A172 (cell line): ENCODE measurements at places on chromosomes 16 and 17.

GRCh38 chr17:7846765-7847661 is 7.9 kb upstream of the TMEM88 start:
- DNase-seq = no peak

DNA sequence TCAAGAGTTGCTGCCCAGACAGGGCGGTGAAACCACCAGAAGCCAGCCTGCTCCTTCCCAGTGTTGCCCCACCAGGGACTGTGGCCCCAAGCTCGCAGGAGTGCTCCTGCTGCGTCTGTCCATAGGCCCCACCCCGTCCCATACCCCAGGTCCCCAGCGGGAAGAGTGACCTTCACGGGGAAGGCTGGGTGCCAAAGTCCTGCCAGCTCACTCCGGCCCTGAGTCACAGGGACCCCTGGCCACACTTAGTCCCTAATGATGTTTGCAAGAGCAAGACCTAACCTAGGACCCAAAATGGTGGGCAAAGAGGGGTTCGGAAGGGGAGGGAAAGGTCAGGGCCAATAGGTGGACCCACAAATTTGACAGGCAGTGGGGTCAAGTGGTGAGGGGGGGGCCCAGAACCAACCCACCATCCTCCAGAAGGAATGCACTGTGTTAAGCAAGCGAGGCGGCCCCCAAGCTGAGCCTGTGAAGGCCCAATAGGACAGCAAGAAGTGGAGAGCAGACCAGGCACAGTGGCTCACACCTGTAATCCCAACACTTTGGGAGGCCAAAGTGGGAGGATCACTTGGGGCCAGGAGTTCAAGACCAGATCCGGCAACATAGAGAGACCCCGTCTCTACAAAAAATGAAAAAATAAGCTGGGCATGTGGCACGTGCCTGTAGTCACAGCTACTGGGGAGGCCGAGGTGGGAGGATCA is 3.3 kb downstream of the DOK4 start:
- DNase-seq = no peak

DNA sequence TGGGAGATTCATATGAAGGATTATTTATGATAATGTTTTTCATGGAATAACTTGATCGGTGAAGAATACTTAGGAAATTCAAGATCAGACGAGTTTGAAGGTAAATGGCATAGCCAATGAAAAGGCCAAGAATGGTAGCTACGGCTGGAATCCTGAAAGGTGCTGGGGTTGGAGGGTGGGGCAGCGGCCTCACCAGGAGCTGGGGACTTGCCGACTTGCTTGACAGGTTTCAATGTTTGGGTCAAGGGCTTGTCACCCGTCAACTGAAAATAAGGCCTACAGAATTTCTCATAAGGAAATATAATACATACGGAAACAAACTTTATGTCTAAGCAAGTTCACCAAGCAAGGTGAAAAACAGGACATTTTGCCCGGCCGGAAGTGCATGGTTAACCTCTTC is 9.9 kb downstream of the CRYM start:
- no peak for DNase-seq

DNA sequence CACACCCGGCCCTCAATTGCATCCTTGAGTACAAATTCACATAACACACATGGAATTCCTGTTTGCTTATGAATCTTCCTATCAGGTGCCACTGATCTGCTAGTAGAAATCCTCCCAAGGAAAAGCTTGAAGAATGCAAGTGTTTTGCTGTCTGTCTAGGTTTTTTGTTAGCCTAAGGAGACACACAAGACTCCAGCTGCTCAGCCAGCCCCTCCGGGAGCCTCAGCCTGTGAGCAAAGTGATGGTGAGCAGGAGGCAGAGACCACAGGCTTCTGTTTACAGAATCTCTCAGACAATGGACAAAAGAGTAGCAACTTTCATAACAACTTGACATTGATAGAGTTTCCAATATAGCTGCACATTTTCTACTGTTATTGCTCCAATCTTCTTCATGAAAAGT is 18.4 kb upstream of the PRKCA start:
- DNase-seq = no peak

DNA sequence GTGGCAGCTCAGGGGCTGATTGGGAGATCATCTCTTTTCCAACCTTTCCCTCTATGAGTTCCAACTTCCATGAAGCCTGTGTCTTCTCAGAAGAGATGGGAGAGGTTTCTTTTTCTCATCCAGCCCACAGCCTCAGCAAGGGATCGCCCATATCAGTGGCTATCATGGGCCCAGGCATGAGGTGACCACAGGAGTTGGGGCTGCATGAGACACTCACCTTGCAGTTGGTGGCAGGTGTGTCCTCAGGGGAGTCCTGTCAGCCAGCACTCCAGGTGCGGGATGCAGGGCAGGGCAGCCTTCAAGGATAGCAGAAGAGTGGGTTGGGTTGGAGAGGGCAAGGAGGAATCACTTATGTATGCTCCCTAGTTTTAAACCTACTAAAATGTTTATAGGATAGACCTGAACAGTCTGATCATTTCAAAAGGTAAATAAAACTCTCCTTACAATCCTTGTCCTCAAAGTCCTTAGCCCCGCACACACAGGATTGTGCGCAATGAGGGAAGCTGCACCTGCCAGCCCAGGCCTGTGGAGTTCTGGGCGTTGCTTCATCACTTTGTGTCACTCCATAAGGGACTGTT is 811.1 kb downstream of the KCNJ18 start:
- DNase-seq = no peak

DNA sequence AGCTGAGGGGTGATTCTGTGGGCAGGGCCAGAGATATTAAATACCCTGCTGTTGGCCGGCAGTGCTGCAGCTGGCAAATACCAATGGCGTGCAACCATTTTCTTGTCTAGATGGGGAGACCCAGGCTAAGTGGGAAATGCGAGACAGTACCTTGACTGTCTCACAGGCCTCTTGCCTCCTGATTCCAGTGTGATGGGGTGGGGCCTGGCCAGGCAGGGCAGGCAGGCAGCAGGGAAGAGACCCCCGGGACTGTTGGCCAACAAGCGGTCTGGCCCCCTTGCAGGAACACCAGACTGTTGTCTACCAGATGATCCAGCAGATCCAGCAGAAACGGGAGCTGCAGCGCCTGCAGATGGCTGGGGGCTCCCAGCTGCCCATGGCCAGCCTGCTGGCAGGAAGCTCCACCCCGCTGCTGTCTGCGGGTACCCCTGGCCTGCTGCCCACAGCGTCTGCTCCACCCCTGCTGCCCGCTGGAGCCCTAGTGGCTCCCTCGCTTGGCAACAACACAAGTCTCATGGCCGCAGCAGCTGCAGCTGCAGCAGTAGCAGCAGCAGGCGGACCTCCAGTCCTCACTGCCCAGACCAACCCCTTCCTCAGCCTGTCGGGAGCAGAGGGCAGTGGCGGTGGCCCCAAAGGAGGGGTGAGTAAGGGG is 5.7 kb upstream of the CISD3 start:
- DNase-seq = peak; percentile 84

DNA sequence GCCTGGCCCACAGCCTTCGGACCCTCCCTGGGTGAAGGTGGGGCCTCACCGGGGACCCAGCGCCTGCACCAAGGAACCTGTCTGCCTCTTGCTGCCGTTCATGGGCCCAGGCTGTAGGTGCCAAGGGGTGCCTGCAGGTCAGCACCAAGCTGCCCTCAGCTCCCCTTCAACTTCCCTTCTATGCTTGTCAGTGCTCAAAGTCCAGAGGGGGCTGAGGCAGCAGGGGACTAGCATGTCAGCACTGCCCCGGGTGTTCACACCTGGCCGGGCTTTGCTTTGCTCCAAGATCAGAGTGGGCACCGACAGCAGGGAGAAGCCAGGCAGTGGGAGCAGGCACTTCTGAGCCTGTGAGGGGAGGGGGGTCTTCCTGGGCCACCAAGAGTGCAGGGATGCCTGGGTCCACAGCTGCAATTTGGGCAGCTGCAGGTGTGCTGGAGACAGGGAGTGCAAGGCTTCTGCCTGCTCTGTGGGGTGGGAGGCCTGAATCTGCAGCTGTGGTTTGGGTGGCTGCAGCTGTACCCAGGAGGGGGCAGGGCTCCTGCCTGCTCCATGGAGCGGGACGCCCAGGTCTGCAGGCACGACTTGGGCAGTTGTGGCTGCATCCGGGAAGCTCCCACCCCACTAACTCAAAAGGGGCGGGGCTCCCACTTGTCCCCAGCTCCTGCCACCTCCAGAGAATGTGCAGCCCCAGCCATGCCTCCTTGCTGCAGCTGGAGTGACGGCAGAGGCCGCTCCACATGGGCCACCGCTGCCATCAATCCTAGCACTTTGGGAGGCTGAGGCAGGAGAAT is 27.6 kb upstream of the PRM1 start:
- no peak for DNase-seq

- peak; percentile 73 for DNase-seq
Measured at GRCh38 chr17:27559506-27560481, 71.2 kb upstream of the LGALS9 start.

- no peak for DNase-seq
Measured at GRCh38 chr16:56202036-56202435, 10.7 kb downstream of the GNAO1 start.

- DNase-seq = no peak
Measured at GRCh38 chr17:81039096-81039495, 4.1 kb downstream of the BAIAP2 start.
